ENCODE measurements at places on chromosomes 2 and 18.

GRCh38 chr2:150046810-150047209 lies 440.7 kb downstream of the RND3 start:
- no peak for DNase-seq

GRCh38 chr2:122138561-122138960 lies 383.1 kb downstream of the TSN start:
- DNase-seq = no peak

GRCh38 chr18:68104036-68104435 lies 587.5 kb upstream of the DSEL start:
- DNase-seq = no peak

- peak; percentile 10 for DNase-seq
These were observed 19.2 kb downstream of the NEURL3 start for GRCh38 chr2:96485751-96486651.

DNA sequence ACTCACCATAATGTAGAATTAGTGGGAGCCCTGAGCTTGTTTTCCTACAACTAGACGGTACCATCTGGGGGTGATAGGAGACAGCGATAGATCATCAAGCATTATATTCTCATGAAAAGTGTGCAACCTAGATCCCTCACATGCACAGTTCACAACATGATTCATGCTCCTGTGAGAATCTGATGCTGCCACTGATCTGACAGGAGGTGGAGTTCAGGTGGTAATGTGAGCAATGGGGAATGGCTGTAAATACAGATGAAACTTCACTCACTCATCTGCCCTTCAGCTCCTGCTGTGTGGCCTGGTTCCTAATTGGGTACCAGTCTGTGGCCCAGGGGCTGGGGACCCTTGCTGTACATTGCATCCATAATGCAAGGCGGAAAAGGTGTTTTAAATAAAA lies 60.7 kb downstream of the USP34 start:
- no peak for DNase-seq

- no peak for DNase-seq
These were observed 102.2 kb downstream of the PTGR3 start for GRCh38 chr18:75106746-75107145.

DNA sequence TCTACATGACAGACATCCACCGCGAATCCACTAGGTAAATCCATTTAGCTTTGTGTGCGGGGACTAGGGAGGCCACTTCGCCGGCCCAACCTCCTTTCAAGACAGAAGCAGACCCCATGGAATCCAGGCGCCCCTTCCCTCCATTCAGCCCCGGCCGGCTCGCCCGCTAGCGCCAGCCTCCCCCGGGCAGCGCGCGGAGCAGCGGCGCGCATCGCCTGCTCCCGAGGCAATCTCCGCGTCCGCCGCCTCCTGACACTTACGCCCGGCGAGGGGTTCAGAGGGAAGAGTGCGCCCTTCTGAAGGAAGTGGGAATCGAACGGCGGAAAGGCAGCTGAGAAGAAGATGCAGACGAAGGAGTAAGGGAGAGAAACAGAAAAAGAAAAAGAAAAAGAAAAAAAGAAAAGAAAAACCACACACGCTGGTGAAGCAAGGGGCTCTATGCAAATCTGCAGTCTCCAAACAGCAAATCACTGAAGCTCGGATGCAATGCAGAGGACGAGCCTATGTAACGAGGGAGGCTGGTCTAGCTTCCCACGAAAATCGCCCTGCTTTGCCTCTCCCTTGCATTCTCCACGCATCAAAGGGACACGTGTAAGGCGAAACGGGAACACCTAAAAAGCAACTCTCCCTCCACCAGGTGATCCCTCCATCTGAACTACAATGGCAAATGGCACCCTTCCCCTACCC lies 684.4 kb downstream of the NRXN1 start:
- DNase-seq = peak; percentile 64

DNA sequence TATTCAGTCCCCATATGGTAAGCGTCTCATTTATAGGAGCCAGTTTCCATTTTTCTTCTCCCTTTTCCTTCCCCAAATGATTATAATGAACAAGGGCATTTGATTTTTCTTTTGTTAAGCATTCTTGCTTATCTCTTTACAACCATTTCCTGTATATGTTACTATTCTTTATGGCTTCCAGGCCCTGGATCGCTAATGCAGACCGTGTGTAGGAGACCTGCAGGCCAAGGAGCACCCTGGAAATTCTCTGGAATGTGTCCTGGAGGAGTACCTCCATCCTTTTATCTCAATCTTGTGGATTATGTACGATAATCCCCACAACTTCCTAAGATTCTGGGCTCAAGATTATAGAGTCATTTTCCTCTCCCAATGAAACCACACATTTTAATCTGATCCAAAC lies 439.6 kb upstream of the MMADHC start:
- no peak for DNase-seq

DNA sequence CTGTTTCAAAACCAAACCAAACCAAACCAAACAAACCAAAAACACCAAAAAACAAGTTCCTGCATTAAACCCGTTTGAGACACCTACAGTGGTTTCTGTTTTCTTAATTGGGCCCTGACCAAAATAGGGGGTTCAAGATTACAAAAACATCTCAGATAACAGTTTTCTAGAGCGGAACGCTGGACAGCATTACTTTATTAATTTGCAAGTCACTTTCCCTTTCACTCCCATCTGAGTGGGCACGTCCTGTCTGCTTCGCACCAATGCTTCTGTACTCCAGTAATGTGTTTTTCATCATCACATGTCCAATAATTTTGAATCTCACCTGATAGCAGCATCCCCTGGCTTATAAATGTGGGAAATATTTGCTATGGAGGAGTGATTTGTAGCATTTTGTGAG lies 11.7 kb upstream of the MYO1B start:
- no peak for DNase-seq

GRCh38 chr2:143885461-143885860 lies 634.5 kb downstream of the ZEB2 start:
- DNase-seq = no peak

- DNase-seq = peak; percentile 3
These were observed 2.3 kb downstream of the KIF5C start for GRCh38 chr2:148877403-148877740.

- no peak for DNase-seq
These were observed 13.4 kb upstream of the LRPPRC start for GRCh38 chr2:44009136-44009735.

DNA sequence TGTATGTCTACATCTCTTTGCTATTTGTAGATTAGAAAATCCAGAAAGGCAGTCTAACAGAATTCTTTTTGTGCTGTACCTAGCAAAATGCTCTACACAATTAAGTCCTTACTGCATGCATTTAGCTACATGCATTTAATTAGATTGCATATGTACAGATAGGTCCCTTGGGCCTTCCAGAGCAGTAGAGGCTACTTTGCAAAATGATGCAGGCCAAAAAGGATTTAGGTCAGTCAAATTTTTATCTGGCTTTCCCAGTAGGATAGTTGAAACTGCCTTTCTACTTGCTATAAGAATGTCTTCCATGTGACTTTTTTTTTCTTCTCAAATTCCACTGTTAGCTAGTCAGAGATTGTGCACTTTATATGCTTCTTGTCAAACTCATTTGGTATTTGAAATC lies 19.3 kb downstream of the GALNT13 start:
- no peak for DNase-seq

DNA sequence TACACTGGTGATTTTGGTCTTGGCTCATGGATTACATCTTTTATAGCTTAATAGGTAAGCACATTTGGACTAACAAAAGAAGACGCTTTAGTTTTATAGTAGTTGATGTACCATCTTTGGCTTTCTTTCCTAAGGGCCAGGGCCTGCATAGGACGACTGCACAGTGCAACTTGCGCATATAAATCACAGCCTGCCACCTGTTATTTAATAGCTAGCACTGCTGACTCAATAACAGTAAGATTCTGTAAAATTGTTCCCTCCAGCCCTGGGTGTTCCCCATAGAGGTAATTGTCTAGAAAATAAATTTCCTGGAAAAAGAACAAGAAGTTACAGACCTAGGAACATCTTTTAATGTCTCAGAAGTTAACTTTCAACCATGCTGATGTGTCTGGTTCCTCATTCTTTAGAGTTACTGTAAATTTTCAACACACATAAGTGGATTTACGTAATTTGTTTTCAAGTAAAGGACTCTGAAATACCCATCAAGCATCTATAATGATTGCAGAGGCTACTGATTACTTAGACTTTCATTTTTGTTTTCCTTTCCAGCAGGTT lies 594.2 kb upstream of the NXPH2 start:
- no peak for DNase-seq

- DNase-seq = no peak
These were observed 4.5 kb downstream of the CXCR2 start for GRCh38 chr2:218130377-218130776.

DNA sequence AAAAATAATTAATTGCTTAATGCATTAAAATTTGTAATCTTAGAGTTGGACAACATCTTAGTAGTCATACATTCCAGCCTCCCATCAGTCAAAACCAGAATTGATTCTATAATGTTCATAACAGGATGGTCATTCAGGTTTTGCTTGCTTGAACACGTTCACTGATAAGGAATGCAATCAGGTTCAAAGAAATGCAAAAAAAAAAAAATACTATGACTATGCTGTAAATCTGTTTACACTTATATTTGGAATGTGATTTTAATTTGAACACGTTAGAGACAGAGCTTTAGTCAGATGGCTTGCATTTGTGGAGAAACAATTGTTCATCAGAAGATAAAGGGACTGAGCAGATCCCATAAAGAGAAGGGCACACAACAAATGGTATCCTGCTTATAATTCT lies 131.3 kb upstream of the UNC80 start:
- no peak for DNase-seq

DNA sequence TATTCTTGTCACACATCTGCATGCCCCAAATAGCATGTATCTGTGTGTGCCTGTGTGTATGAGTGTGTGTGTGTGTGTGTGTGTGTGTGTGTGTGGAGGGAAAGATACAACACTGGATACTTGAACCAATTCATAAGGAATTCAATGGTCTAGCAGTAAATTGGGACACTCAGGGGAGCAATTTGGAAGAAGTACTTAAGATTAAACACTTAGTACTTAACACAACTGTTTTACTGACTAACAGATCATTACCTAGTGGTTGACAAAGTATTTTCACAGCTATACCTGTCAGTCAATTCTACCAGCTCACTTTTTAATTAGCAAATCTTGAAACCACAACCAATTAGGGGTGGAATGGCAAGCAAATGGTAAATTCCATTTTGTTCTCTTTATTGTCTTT lies 1024.1 kb downstream of the TMEM182 start:
- DNase-seq = no peak

- DNase-seq = peak; percentile 51
These were observed 311.1 kb downstream of the NRXN1 start for GRCh38 chr2:50720697-50721315.

DNA sequence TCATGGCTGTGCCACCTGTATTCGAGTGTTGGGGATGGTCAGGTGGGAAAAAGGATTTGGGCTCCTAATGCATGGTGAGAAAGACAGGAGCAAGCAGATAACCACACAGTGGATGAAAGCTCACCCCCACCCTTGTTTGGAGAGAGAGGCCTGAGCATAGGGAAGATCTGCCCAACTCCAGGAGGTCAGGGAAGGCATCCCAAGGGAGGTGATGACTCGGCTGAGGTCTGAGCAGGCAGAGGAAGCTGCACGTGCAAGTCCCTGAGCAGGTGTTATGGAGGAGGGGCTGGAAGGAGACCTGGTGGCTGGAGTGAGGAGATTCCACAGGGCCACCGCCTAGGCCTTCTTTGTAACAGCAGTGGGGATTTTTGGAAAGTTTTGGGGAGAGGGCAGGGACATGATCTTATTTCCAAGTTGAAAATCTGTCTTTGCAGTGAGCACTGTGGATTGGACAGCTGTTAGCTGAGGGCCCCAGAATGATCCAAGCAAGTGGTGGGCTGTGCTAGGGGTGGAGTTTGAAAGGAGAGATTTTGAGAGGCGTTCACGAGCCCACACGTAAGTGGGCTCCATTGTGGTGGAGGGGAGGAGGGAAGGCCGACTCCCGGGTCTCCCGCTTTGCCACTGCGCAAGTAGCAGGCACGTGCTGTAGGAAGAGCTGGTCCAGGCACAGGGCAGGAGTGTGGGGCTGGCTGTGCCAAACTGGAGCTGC lies 228.5 kb downstream of the GLI2 start:
- no peak for DNase-seq

DNA sequence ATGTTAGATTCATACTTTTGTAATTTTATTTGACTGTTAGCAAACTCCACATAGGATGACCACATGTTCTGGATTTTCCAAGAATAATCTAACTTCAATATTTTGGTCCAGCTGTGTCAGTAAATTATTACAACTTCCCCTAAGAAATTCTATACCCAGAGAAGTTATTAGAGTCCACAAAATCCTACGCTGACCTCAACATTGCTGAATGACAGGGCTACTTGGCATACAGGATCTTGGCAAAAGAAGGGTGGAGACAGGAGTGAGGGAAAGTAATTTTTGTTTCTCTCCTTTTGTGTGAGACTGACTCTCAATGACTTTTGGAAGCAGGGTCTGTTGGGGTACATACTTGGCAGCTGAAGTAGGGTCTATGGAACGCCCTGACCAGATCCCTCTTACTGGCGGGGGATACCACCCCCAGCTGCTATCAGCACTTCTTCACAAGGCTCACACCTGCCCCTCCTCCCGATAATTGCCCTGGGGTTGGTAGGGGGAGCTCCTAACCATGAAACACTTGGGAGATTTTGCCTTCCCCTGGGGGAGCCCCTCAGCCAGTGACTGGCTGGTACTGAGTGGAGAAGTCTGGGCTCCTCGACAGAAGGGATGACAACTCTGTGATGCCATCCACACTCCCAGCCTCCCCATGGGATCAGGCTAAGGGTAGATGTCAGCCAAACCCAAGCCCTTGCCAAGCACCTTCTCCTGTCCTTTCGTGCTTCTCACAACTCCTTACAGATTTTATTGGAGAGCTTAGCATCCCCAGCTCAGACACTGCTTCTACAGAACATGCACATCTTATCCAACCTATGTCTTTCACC lies 110.6 kb upstream of the FHL2 start:
- no peak for DNase-seq

GRCh38 chr18:31261792-31262582 lies 56.0 kb upstream of the DSG1 start:
- no peak for DNase-seq

- no peak for DNase-seq
These were observed 36.7 kb downstream of the RALB start for GRCh38 chr2:120289221-120289906.

GRCh38 chr2:189648846-189649509 lies 12.3 kb upstream of the ASNSD1 start:
- no peak for DNase-seq

DNA sequence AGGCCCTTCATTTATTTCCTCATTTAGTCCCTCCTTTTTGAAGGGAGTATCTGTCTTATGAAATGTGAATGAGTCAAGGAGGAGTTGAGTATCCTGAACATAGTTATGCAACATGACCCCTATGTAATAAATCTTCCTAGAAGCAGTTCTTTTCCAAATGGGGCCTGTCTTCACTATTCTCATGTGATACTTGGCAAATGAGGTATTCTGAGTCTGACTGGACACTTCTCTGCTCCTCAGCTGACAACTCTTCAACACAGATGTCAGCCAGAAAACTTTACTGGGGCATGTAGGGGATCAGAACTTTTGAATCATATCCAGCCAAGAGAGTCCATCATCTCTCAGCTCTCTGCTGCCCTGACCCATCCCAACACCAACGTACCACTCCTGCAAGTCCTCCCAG lies 291.6 kb downstream of the ZNF385B start:
- DNase-seq = no peak

GRCh38 chr2:160062292-160063005 lies at the start of gene PLA2R1:
PLA2R1 (minus strand) TSS chr2:160062615; CDS start chr2:160062403, 212 bp downstream.
- no peak for DNase-seq

Data from NCI-H1105 treated with DMSO at 0.1 percent for 48 hours (cell line).